ENCODE measurements at places on chromosomes 7 and 10. TPM values are rescaled to one million over a fixed set of nuclear protein-coding genes. Genes with fewer than 3 reads are reported as not detected.

- no peaks in the 10 kb centered on the region for H3K4me1 ChIP-seq
- DNase-seq, result no peak
- H3K36me3 ChIP-seq, result no peaks in the 10 kb centered on the region
- no peaks in the 10 kb centered on the region for H3K27me3 ChIP-seq
- no peak overlapping the region for H3K4me3 ChIP-seq
Observed at GRCh38 chr7:77367976-77368375, 48.2 kb downstream of the GSAP start.

DNA sequence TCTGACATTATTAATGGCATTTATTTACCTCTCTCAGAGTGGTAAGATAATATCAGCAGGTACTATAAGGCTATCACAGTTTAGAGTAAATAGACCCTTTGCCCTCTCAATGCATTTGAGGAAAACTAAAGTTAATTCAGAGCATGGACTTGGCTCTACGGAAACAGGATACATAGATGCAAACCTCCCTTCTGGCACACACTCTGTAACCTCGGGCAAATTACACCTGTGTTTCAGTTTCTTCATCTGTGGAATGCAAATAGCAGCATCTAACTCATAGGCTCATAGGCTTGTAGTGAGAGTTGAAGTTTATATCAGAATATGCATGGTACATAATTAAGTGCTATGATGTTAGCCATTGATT, 5.6 kb downstream of the RAPGEF5 start:
- no peaks in the 10 kb centered on the region for H3K27me3 ChIP-seq
- H3K27ac ChIP-seq, result no peak overlapping the region
- no peaks in the 10 kb centered on the region for H3K36me3 ChIP-seq
- DNase-seq, result no peak
- H3K4me3 ChIP-seq, result no peak overlapping the region

DNA sequence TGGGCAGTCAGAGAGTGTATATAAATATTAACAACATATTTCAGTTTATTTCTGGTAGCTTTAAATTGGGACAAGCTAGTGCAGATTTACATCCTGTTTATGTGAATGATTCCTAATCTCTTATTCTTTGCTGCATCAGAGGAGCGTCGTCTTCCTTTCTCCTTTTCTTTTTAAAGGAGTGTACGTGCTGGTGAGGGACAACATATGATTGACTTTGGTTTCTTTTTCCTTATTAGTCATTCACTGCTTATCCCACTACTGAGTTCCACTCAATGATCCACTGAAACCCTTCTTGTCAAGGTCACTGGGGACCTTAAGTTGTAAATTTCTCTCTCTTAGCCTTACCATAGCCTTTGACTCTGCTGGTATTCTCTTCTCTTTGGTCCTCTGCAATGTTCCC, 116.3 kb downstream of the EXOC4 start:
- H3K36me3 ChIP-seq, result no peaks in the 10 kb centered on the region
- no peaks in the 10 kb centered on the region for H3K27me3 ChIP-seq
- DNase-seq, result no peak
- no peaks in the 10 kb centered on the region for H3K4me1 ChIP-seq

GRCh38 chr7:8236780-8237407, 25.1 kb downstream of the ICA1 start:
- no peaks in the 10 kb centered on the region for H3K36me3 ChIP-seq
- no peak overlapping the region for H3K4me3 ChIP-seq
- DNase-seq, result no peak
- H3K27ac ChIP-seq, result no peak overlapping the region

DNA sequence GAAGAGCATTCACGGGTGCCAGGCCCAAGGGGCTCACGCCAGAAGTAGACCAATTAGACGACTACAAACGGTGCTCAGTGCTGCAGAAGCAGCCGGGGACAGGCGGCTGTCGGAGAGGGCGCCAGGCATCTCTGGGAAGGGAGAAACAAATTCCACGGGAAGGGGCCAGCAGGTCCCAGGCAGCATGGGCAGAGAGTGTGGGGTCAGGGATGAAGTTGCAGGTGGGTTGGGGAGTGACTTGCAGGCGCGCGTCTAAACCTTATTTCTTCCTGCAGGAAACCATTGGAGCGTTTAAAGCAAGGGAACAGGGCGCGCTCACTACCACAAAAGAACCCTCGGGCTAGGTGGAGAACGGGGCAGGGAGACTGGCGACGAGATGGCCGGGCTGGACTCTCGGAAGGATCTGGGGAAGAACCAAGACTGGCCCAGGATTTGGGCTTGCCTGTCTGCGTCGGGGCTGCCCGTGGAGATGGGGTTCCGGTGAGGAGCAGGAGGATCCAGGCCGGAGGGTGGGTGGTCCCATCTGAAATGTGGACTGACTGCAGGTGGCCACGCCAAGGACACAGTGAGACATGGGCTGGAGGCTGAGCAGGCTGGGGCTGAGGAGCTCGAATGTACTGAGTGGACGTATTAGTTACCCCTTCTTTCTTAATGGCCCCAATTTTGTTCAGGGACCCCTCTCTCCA, 116.3 kb upstream of the DIP2C start:
- no peak for DNase-seq
- no peaks in the 10 kb centered on the region for H3K4me1 ChIP-seq
- H3K27me3 ChIP-seq, result no peaks in the 10 kb centered on the region
- no peak overlapping the region for H3K4me3 ChIP-seq

DNA sequence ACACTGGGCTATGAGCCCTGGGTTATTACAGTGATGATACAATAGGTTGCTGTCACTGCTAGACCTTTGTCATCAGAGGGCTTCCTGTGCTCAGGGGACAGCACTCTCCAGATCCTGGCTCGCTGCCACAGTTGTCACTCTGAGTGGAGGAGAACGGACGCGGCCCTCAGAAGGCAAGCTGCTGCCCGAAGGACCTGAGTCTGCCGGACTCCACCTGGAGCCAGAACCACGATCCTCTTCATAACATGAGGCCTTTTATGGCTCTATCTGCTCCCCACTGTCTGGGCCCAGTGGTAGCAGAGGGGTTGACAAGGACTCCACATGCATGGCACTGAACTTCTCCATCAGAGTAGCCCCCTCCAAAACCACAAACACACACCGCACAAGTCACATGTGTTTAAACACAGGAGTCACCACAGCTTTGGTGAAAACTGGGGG, 94.7 kb upstream of the EFCAB10 start:
- DNase-seq, result no peak
- no peaks in the 10 kb centered on the region for H3K27me3 ChIP-seq
- peaks cover 13% of the 10 kb centered on the region for H3K4me1 ChIP-seq
- H3K4me3 ChIP-seq, result no peak overlapping the region
- no peaks in the 10 kb centered on the region for H3K36me3 ChIP-seq

DNA sequence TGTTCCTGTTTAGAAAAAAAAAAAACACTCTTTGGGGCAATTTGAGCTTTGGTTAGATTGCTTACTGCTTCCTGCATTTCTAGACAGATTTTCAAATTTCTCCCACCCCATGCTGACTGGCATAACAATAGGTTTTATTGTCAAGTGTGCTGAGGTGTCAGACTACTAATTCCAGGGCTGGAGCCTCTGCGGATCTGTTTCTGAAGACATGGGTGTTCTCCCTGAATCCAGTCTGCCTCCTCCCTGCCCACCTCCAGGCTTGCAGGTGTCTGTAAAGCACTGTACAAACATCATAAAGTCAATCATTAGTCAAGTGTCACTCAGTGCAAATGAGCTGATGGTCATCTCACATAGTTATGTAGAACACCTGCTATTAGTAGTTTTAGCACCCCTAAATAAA, 292.4 kb downstream of the GATA3 start:
- no peaks in the 10 kb centered on the region for H3K27me3 ChIP-seq
- H3K27ac ChIP-seq, result no peak overlapping the region
- no peak overlapping the region for H3K4me3 ChIP-seq
- DNase-seq, result no peak
- H3K36me3 ChIP-seq, result no peaks in the 10 kb centered on the region

- no peak for DNase-seq
- H3K4me3 ChIP-seq, result no peak overlapping the region
- H3K36me3 ChIP-seq, result no peaks in the 10 kb centered on the region
Observed at GRCh38 chr7:156524818-156525597, 115.6 kb upstream of the RNF32 start.

GRCh38 chr7:47233996-47234395, 347.9 kb downstream of the TNS3 start:
- no peak overlapping the region for H3K4me3 ChIP-seq
- H3K27ac ChIP-seq, result no peak overlapping the region
- H3K36me3 ChIP-seq, result no peaks in the 10 kb centered on the region
- DNase-seq, result no peak

- no peaks in the 10 kb centered on the region for H3K27me3 ChIP-seq
- DNase-seq, result no peak
- no peaks in the 10 kb centered on the region for H3K36me3 ChIP-seq
- no peak overlapping the region for H3K27ac ChIP-seq
Observed at GRCh38 chr7:158731761-158732160, 27.2 kb upstream of the NCAPG2 start.

LRRC27 gene
- 10.0 TPM for total RNA-seq

ADARB2 gene
- 0.12 TPM for total RNA-seq
